ENCODE measurements at places on chromosomes 2 and 18.

- no peak for DNase-seq
Observed at GRCh38 chr2:240965296-240965904, 33.0 kb upstream of the SNED1 start.

DNA sequence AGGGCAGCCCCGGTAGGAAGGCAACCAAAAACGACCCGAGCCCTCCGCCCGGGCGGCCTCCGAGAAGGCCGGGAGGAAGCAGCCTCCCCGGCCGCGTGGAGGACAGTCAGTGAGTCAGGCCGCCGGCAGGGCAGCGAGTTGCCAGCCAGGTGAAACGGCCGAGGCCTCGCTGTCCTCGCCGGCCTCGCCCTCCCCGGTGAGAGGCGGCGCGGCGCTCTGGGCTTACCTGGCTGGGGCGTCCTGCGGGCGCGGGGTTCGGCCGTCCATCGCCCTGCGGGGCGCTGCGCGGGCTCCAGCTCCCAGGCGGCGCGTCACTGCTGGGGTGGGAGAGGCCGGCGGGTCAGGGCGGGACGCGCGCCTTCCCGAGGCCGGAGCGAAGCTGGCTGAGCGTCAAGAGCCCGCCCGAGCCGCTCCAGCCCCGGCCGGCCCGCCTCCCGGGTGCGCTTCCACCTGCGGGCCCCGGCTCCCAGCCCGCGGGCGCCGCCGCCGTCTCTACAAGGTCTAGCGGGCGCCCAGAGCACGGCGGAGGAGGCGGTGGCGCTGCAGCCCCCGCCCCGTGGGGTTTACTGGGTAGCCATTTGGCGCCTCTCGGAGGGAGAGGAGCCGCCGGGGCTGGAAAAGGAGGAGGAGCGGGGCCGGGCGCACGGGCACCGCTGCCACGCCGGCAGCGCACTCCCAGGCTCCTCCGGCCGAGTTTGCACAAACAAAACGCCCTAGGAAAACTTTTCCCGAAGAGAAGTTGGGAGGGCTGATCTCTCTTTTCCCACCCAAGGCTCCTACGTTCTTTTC is 499 bp downstream of the COBLL1 start:
- no peak for DNase-seq

- peak; percentile 38 for DNase-seq
Observed at GRCh38 chr2:210961249-210961648, 404.9 kb downstream of the CPS1 start.

DNA sequence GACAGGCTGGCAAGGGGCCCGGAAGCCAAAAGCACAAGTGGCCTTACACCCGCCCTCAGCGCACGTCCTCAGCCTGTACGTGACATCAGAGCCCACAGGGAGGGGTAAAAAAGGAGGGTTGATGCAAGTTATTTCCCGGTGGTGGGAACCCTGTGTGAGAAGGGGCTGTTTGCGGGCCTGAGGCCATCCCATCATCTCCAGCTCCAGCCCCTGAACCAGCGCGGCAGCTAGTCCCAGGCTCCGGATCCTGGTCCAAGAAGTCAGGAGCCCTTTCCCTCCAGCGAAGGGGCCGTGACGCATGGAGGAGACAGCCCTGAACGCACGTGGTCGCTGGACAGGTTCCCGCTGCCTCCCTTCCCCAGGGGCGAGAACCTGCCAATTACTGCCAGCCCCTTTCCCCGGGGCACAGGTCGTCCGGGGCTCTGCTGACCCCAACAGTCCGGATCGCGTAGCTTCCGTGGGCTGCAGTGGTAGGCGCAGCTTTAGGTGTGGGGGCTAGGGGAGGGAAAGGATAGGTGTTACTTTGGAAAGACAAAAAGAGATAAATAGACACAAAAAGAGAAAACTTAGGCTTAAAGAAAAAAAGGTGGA is 1.3 kb upstream of the LRP2 start:
- no peak for DNase-seq

GRCh38 chr18:22912835-22913234 is 20.3 kb upstream of the RBBP8 start:
- no peak for DNase-seq

GRCh38 chr2:136025057-136025973 is 39.9 kb upstream of the DARS1 start:
- DNase-seq, result no peak

DNA sequence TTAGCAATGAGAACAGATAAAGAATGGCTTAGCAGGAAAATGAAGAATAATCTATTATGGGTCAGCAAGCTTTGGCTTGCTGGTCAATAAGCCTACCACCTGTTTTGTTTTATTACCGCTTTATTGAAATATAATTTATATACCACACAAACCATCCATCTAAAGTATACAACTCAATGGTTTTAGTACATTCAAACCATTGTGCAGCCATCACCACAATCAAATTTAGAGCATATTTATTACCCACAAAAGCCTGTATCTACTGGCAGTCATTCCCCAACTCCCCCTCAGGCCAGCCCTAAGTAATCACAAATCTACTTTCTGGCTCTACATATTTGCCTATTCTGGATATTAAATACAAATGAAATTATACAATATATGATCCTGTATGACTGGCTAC is 17.2 kb downstream of the PPP3R1 start:
- no peak for DNase-seq

DNA sequence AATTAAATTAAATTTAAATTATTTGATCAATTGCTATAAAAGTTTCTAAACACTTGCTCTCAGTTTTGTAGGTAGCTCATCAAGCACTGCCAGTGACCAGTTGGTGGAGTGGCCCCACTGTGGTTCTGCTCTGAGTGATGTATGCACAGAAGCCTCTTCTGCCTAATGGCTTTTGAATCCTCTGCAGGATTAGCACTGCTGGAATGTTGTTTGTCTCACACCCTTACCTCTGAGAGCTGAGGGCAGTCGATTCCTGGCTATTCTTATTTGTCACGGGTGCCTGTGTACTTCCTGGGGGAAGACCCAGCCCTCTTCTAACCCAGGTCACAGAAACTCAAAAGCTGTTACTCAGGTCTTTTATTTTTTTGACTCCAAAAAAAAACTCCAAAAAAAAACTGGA is 9.5 kb downstream of the CAPN14 start:
- no peak for DNase-seq

GRCh38 chr2:117949806-117950205 is 64.1 kb downstream of the CCDC93 start:
- DNase-seq, result no peak

DNA sequence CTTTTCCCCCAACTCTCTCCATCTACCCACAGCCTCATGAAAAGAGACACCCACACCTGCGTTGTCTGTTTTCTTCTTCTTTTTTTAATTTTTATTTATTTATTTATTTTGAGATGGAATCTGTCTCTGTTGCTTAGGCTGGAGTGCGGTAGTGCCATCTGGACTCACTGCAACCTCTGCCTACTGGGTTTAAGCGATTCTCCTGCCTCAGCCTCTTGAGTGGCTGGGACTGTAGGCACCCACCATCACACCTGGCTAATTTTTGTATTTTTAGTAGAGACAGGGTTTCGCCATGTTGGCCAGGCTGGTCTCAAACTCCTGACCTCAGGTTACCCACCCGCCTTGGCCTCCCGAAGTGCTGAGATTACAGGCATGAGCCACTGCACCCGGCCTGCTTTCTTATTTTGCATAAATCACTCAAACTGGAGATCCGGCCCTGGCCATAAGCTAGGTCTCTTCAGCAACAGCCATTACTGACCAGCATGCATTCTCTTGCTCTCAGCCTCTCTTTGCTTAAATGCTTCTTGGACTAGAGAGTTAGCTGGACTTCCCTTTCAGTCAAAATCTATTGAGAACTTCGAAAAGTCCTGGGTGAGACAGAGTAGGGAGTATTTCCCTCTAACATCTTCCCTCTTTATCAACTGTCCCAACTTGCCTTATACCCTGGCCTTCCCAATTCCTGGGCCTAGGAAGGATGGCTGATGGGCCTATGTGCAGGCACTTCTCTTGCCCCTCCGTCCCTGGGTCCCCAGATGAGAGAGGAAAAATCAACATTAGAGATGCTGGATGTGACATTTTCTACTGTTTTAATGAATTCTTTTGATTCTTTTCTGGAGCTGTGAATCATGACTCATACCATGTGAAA is 27.3 kb downstream of the MYCN start:
- no peak for DNase-seq

- DNase-seq, result no peak
Observed at GRCh38 chr2:148552675-148553331, 91.7 kb upstream of the EPC2 start.

DNA sequence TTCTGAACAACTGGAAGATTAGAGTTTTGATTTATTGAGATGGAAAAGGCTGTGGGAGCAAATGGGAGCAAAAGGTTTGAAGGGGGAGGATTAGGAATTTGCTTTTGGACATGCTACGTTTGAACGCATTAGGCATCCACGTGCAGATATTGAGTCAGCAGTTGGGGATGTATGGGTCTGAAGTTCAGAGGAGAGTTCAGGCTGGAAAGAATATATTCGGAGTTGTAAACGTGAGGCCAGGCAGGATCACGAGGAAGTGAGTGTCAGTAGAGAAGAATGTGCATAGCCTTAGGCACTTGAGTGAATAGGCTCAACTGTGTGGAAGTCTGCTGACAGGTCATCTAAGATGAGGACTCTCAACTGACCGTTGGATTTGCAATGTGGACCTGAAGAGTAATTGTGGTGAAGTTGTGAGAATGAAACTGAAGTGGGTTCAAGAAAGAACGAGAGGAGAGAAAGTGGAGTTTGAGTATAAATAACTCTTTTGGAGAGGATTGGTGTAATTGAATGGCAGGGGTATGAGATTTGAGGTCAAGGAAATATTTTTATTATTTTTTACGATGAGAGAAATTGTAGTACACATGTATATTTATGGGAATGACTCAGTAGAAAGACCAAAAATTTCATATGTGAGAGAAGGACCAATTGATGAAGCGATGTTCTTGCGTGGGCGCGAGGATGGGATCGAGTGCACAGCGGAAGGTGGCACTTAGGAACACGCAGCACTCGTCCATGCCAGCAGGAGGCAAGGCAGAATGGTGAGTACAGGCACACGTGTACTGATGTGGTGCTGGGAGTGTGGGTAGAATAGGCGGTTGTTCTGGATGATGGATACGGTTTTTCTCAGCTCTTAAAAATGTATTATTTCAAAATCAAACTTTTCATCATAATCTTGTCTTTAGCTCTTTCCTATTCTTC is 40.5 kb upstream of the POLE4 start:
- peak; percentile 93 for DNase-seq

DNA sequence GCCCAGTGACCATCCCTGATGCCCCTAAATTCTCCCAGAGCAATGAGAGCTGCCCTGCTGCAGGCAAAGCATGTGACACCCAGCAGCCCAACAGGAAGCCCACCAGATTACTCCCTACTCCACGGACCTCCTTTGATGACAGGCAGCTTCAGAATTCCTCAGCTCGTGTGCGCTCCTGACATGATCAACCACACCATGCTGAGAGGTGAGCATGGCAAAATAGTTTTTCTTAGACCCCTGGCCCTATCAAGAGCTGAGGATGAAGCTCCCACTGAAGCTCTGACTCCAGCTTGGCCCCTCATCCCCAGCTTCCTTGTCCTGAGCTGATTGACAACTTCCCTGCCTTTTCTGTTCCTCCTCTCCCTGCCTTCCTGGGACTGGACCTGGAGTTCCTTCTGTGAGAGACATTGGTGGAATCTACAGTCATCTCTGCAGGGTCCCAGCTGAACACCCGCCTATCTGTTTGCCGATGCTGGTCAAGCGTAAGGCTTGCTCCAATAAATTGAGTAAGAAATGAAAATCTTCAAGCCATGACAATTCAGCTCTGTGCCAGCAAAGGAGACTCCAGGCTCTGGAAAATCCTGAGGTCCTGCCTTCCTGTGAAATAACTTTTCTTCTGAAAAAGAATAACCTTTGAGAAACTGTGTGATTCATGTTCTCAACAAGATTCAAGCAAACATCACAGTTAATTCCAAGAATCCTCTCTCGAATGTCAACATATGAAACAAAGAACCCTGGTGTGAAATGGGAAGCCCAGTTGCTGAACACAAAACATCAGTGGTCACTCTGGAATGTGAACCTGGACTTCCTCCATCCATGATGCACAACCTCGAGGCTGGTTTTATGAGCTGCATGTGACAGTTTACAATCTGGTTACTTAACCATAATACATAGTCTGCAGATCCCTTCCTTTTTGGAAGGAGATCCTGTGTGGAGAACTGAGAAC is 201.1 kb downstream of the SPP2 start:
- DNase-seq, result peak; percentile 97

- no peak for DNase-seq
Observed at GRCh38 chr2:74072565-74072964, 75.1 kb downstream of the BOLA3 start.

DNA sequence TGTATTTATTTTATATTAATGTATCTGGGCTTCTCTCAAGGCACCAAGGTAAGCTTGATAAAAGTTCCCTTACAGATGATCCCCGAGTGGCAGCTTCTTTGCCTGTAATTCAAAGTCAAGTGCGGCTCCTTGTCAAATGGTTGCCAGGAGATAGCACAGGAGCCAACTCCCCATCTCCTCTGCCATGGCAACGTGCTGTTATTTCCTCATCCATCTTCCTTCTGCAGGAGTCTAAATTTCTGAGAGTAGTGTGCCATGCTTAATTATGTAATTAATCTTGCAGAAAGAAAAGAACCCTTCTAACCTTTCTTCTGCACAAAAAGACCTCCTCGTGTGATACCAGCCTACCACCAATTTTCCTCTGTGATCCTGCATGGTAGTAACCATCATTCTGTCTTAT is 46.2 kb upstream of the ACMSD start:
- DNase-seq, result no peak

DNA sequence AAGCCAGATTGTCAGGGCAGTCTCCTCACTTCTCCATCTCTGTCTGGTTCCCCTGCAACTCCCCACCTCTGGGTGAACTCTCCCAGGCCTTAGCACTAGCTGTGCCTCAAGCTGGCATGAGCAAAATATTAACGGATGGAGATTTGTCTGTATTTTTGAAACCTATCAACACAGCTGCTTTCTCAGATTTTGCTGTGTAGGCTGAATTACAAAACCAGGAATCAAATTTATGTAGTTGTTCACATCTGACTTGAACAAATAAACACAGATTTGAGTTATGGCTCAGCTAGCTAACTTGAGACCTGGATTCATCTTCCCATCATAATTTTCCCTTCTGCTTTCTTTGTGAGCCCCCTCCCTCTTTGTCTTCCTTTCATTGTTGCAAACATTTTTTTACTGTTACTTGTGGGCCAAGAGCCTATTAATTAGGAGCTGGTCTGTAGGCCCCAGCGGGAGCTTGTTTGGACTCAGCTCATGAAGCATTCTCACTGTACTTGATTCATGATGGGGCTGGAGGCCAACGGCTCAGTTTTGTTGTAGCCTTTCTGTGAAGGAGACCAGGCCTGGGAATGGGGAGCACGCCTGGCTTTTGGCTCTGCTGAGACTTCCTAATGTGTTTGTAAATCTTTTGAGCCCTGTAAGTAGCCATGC is 164.1 kb upstream of the GATA6 start:
- no peak for DNase-seq

DNA sequence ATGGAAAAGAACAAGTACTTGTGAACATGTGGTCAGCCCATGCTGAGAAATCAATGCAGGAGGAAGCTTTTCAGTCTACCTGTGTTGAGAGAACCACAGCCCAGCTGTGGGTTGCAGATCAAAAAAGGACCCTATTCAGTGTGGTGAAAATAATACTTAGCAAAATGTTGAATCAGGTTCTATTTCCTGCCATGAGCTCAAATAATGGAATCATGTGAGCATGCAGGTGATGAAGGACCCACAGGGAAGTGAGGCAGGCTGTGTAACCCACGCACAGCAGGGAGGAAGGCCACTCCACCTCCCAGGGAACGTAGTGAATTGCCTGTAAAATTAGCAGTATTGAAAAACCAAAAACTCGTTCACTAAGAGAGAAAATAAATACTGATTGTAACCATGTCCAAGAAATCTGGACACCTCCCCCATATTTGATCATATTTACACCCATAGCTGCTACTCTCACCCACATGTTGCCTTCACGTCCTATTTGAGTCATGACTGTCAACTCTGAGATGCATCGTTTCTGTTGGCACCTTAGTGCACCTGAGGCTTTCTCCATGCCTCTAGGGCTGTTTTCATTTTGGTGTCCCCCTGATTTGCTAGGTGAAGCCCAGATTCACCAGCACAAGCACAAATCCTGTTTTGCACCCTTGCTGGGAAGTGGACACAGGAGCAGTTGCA is 20.5 kb upstream of the BCL2L11 start:
- no peak for DNase-seq
